Left cardiac atrium (tissue), 4 donors: ENCODE measurements at places on chromosomes 12 and 14. TPM values are rescaled to one million over a fixed set of nuclear protein-coding genes. Genes with fewer than 3 reads are reported as not detected.

OTX2 gene
- not detected for total RNA-seq

PCK2 gene
- total RNA-seq: 11.5 TPM

- DNase-seq: no peak
These were observed 445.5 kb upstream of the GARIN6 start for GRCh38 chr12:99201906-99202645.

DNA sequence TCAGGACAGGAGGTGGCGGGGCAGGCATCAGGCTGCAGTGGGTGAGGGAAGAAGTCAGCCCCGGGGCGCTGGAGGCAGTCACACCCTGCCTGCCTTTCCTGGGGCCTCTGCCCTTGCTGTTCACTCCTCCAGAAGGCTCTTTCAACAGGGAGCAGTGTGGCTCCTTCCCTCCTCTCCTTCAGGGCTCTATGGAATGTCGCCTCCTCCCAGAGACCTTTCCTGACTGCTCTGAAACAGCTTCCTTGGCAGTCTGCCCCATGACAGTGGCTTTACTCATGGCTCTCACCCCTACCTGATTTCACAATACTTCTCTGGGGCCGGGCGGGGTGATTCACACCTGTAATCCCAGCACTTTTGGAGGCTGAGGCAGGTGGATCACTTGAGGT, 7.1 kb downstream of the RHOF start:
- DNase-seq: no peak

DNA sequence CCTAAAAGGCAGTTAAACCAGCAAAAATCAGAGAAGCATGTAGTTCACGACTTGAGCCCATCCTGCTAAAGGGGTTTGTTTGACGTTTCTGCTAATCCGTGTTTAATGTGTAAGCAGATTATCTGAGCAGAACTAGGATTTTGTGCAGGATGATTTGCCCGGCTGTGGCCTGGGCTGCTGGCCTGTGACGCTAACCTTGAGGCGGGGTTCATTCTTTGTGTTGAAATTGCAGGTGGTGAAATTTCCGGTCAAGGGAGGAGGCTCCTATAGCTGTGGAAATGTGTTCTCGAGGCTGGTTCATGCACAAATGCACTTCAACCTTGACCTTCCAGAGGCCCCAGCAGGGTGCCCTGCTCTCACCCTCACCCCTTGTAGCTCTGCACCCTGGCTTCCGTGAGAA, 63.7 kb downstream of the SLC24A4 start:
- DNase-seq: no peak

DNA sequence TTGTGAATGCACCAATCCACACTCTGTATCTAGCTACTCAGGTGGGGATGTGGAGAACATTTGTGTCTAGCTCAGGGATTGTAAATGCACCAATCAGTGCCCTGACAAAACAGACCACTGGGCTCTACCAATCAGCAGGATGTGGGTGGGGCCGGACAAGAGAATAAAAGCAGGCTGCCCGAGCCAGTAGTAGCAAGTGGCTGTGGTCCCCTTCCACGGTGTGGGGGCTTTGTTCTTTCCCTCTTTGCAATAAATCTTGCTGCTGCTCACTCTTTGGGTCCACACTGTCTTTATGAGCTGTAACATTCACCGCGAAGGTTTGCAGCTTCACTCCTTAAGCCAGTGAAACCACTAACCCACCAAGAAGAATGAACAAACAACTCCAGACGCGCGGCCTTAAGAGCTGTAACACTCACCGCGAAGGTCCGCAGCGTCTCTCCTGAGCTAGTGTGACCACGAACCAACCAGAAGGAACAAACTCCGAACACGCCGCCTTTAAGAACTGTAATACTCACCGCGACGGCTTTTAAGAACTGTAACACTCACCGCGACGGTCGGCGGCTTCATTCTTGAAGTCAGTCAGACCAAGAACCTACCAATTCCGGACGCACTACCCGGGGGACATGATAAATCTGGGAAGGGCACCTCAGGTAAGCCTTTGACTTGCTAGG, 4.6 kb upstream of the LDHB start:
- no peak for DNase-seq

GRCh38 chr12:2163177-2163941, 110.6 kb downstream of the CACNA1C start:
- peak; percentile 93 for DNase-seq

DNA sequence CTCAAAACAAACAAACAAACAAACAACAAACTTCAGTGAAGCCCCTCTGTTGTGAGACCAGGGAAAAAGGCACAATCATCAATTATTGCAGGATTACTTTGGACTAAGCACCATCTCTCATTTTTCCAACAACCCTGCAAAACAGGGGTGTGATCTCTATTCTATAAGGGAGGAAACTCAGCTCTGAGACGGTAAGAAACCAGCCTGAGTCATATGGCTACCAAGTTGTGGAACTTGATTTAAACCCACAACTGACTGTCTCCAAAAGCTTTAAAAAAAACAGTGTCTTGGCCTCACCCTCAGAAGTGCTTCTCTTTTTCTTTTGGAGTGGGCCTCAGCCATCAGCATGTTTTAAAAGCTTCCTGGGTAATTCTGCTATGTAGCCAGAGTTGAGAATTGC, 49.8 kb downstream of the RIN3 start:
- DNase-seq: no peak

DNA sequence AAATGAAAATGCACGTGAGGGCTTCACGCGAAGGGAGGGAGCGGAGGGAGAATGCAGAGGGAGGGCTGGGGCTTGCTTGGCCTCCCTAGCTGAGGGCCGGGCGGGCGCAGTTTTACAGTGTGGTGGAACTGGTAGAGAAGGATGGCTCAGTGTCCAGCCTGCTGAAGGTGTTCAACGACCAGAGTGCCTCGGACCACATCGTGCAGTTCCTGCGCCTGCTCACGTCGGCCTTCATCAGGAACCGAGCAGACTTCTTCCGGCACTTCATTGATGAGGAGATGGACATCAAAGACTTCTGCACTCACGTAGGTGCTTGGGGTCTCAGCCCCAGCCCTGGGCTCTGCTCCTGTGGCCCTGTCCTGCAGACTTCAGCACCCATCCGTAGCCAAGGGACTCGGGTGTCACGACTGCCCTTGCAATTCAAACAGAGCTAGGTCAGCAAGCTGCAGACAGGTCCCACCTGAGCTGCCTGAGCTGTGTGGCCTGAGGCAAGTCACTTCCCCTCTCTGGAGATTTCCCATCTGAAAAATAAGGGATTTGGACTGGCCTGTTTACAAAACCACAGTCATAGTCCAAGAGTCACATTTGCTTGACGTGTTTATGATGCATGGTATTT, 18.4 kb downstream of the OTUB2 start:
- no peak for DNase-seq
